ENCODE measurements at places on chromosomes 4 and X.
A peak's percentile ranks its signal among the peaks of the same experiment; 100 is the strongest.

- DNase-seq, result peak; percentile 55
Measured at GRCh38 chr4:151165205-151166000, 66.0 kb downstream of the RPS3A start.

GRCh38 chrX:63250253-63250868, 100.8 kb downstream of the SPIN4 start:
- peak; percentile 84 for DNase-seq

DNA sequence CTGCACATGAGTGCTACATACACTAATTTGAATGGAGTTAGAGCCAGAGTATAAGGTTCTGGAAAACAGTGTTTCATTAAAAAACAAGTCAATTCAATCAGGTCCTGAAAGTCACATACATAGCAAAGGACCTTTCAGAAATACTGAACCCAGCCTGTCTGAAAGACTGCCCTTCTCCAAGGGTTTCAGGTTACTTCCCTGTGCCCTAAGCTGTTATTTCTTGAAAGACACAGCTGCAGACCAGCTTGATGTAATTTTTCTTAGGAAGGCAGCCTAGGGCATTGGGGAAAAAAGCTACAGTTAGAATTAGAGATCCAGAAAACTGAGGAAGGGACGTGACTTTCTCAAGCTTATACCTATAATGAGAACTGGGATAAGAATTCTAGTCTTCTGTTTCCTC, 155.9 kb upstream of the MAOA start:
- DNase-seq, result peak; percentile 6

- DNase-seq, result no peak
Measured at GRCh38 chrX:39845233-39845632, 252.5 kb downstream of the BCOR start.

- DNase-seq, result no peak
Measured at GRCh38 chr4:102862016-102862415, 6.8 kb upstream of the CISD2 start.

DNA sequence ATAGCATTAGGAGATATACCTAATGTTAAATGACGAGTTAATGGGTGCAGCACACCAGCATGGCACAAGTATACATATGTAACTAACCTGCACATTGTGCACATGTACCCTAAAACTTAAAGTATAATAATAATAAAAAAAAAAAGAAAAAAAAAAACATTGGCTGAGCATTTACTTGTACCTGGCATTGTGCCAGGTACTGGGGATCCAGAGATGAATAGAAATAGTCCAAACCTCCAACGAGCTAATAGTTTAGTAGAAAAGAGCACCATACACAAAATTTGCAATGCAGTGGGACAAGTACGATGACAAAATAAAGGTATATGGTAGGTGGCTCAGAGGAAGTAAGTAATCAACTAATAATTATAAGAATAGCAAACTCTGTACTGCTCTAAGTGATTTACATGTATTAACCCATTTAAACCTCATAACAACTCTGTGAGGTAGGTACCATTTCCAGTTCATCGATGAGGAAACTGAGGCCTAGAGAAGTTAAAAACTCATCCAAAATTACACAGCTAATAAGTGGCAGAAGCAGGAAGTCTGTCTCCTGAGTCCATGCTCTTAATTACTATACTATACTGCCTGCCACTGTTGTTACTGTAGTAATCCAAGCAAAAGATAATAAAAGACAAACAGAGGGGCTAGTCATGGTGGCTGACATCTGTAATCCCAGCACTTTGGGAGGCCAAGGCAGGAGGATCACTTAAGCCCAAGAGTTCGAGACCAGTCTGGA, 319.3 kb downstream of the OPHN1 start:
- DNase-seq, result no peak

DNA sequence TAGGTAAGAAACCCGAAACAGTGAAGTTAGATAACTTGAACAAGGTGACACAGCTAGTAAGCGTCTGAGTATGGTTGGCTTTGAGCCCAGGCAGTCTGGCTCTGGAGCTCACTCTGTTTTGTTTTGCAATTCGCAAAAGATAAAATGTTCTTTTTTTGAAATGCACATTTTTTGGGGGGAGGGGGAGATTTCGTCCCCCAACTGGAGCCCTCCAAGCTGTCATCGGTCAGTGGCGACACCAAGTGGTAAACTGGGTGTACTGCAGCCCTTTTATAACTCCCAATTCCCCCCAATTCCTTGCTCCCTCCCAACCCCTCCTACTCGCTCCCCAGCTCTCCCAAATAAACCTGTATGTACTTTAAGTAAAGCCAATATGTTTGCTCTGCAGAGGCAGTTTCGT, 2.8 kb upstream of the CLCN5 start:
- DNase-seq, result peak; percentile 58
